ENCODE measurements at places on chromosomes 2 and 18. TPM values are rescaled to one million over a fixed set of nuclear protein-coding genes. Genes with fewer than 3 reads are reported as not detected.

- no peak for DNase-seq
These were observed 44.8 kb downstream of the POLE4 start for GRCh38 chr2:75003276-75003675.

POTEI gene
- polyA plus RNA-seq, result not detected

GRCh38 chr2:170190172-170190571, 12.2 kb downstream of the MYO3B start:
- DNase-seq, result no peak

DNA sequence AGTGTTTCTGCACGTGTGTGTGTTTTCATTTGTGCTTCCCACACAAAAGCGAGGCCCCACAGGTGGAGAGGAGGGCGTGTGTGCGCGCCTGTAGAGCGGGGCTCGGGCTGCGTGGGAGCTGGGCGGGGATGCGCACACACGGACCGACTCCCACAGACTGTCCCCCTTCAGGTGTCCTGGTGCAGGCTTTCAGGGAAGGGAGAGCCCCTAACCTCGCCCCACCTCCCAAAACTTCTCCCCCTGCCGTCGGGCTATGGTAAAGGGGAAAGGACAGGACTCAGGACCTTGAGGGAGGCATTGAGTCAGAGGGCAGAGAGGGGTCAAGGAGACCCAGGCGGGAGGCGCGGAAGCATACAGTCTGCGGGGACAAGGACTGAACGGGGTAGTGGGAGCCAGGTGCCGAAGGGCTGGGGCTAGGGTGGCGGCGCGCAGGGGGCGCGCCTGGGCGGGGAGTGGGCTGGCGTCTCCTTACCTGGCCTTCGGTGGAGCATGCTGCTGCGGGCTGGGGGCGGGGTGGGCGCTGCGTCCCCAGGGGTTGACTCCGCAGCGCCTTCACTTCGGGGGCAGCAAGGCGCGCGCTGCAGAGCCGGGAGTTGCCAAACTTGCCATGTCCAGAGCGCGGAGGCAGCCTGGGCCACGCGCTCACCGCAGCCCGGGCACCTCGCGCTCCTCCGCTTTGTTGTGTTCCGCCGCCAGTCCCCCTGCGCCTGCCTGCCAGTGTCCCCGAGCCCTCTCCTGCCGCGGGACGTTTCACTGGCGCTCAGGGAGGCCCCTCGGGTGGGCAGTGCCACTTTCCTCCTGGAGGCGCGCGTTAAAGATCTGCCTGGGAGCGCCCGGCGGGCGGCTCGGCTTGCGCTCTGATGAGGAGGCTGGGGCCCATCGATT, 302.0 kb downstream of the NCKAP5 start:
- peak; percentile 26 for DNase-seq

GRCh38 chr2:240891492-240892340, 4.2 kb downstream of the MAB21L4 start:
- DNase-seq, result no peak

DNA sequence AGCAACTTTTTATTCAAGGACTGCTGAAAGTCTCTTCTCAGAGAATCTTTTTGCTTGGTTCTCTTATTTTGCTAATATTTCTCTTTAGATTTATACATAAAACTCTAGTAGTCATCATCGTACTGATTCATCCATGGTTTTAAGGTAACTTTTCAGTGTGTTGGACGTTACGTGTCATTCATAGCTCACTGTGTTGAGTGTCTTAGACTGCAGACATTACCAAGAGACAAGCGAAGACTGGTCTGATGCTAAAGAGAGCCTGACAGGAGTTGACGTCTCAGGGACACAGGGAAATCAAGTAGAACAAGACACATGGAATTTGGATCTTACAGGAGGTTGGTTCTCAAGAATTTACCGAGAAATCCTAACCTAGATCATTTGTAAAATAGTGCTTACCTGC, 25.5 kb downstream of the RBM44 start:
- no peak for DNase-seq

DNA sequence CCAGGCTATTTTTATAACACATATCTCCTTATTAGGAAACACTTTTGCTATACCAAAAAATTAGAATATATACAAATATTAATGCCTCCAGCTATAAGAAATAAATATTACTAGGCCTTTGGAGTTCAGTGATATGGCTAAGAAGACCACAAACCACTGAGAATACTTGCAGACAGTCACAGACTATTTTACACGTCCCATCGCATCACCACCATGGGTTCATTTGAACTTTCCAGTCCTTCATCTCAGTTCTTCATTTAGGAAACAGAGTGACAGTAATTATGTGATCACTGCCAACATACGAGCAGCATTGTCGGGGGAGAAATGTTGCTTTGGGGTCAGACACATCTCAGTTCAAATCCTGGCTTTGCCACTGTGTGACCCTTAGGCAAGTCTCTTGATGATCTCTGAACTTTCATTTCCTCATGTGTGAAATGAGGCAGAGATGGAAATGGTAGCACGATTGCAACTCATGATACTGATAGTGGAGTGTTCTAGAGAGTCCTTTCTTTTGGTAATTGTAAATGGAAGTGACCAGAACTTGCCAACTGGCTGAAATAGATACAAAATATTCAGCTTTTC, 138.9 kb upstream of the NRP2 start:
- DNase-seq, result no peak

DNA sequence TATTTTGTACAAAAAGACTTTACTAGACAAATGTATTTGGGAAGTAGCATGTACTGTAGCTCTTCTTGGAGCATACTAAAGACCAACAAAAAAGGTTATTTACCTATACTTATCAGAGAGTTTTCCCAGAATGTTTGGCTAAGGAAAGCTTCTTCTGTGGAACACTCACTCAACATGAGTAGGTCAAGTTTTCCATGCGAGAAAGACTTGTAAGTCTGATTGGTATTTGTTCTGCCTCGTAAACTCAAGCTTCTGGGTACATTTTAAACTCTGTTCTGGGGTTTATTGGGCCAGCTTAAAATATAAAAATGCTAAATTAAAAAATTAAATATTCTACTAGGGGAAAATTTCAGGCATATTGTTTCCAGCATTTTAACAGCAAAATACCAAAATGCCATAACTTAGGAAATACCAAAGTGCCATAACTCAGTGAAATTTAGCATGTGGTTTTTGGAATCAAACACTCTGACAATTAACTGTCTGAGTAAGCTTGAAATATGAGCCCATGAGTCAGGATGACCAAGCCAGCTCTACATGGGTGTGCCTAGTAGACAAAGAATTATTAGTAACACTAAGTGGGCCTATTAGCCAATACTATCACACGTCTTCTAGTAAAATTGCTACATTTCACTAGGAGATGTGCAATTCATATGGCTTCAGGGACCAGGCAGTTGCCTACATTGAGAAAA, 47.3 kb upstream of the SERPINE2 start:
- no peak for DNase-seq

TMEM163 gene
- polyA plus RNA-seq, result 0.88 TPM

ZNF513 gene
- polyA plus RNA-seq, result 12.6 TPM

- DNase-seq, result no peak
These were observed 947 bp downstream of the ZEB2 start for GRCh38 chr2:144518748-144519596.

GRCh38 chr2:121828281-121828731, 72.9 kb downstream of the TSN start:
- DNase-seq, result no peak

ABCG5 gene
- not detected for polyA plus RNA-seq

UBE2E3 gene
- 26.3 TPM for polyA plus RNA-seq

MOCOS gene
- polyA plus RNA-seq, result 0.28 TPM

HOXD10 gene
- not detected for polyA plus RNA-seq

Measured in heart right ventricle (tissue), 16 donors.